ENCODE measurements at places on chromosomes 16 and 17.

DNA sequence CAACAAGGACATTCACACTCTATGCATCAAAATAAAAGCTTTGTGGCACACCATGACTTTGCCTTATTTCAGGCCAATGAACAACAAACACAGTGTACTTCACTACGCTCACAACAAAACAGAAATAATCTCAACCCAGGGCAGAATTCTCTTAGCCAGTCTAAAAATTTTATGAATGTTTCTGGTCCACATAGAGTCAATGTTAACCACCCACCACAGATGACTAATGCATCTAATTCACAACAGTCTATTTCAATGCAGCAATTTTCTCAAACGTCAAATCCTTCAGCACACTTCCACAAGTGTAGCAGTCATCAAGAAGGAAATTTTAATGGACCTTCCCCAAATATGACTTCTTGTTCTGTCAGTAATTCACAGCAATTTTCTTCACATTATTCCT lies 101.7 kb downstream of the CHD9 start:
- no peak for DNase-seq

DNA sequence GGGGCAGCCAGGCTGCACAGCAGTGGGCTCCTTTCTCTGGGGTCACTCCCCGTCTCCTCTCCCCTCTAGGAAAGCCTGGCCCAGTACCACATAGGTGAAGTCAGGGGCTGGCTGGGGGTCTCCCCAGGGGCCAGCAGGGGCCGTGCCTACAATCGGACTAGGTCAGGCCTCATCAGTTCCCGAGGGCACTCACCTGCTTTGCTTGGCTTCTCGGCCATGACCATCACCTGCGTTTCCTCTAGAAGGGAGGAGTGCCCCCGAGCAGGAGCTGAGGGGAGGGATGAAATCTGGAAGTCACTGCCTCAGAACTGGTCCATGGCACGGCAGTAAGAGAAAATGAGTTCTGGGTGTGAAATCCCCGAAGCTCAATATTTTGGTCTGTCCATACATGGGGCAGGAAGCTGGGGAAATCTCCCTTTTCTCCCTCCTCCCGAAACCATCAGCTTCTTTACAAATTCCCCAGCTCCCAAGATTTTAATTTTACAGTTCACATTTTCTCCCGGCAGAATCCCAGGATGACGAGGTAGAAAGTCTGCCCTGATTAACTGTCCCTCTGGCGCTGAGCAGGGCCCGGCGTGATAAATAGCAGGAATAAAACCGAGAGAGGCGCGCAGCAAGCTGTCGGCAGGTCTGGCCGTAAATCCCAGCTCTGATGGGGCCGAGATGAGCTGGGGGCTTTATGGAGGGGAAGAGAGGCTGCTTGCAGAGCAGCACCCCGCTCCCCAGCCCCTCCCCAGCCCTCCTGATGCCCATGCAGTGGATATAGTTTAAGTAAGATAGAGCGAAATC lies 172.1 kb downstream of the RBFOX3 start:
- DNase-seq: no peak

DNA sequence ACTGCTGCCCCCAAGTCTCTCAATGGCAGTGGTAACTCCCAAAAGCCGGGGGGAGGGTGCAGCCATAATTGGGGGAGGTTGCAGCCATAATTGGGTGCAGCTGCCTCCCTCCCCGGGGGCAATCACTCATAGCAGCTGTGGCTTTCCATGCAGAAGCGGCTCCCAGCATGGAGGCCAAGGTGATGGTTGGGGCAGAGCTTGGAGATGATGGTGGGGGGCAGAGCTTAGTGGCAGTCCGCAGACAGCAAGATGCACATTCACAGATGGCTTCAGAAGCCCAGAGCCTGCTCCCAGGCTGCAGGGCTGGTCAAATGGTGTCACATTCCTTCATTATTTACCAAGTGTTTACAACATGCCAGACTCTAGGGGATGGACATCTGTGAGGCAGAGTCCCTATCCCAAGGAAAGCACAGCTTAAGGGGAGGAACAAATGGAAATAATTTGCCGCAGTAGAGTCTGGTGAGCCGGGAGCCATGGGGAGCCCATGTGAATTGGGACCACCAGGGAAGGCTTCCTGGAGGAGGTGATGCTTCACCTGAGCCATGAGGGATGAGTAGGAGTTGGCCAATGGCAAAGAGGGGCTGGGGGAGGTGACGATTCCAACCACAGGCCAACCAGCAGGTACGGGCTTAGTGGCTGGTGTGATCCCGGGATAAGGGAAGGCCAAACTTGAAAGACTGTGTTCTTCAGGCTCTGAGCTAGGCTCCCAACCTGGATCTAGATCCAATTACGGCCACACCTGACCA lies 8.1 kb downstream of the DOC2B start:
- no peak for DNase-seq

- DNase-seq: no peak
Observed at GRCh38 chr17:46043606-46044005, 44.6 kb downstream of the STH start.

DNA sequence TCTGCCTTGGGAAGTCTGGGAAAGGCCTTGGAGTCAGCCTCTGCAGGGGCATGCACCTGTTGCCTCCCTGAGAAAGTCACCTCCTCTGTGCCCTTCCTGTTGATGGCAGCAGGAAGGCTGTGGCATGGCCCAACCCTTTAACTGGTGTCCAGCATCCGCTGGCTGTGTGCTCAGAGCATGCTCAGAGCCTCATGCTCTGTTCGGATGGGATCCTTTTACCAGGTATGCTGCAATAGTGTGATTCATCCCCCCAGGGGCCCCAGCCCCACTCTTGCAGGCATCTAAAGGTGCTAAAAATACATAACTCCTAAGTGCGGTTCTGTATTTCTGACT lies 24.9 kb downstream of the KLHL36 start:
- DNase-seq: no peak

DNA sequence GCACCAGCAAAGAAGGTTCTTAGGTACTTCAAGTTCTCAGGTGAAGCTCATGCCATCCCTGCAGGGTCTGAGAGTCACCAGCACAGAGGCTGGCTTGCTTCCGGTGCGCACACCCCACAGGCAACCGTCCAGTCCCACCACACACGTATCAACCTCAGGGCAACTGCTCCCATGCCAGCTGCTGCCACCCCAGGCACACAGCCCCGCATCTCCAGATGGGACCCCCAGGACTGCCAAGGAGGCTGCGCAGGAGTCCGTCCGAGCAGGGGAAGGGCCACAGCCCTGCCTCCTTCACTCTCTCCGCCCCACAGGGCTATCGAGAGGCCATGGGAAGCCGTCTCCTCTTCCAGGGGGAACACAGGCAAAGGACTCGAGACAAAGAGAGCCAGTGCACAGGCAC lies 13.3 kb downstream of the KIFC3 start:
- no peak for DNase-seq

GRCh38 chr16:19513377-19514053 lies 8.4 kb downstream of the GDE1 start:
- DNase-seq: no peak

GRCh38 chr17:40284085-40284713 lies 3.5 kb upstream of the CDC6 start:
- no peak for DNase-seq

DNA sequence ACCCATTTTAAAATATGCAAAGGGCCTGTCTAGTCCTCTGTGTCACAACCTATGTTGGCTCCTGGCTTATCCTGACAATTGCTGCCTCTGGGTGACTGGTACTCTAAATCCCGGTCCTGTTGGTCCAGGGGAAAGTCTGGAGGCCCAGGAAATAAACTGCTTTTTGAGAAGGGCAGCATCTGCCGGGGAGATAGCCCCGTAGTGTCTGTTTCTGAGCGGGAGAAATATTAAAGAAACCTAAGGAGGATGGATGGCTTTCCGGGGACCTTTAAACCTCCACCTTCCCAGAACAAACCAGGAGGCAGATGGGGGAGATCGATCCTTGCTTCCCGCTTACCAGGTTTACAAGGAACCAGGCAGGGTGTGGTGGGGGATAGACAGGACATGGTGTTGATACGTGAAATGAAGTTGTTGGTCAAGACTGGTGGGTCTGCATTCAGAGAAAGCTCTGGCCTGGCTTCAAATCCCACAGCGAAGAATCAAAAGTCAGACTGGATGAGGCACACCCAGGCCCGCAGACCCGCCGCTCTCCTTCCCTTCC lies 3.8 kb downstream of the HOXB2 start:
- DNase-seq: no peak

GRCh38 chr17:67700037-67700724 lies 17.6 kb upstream of the NOL11 start:
- DNase-seq: no peak

DNA sequence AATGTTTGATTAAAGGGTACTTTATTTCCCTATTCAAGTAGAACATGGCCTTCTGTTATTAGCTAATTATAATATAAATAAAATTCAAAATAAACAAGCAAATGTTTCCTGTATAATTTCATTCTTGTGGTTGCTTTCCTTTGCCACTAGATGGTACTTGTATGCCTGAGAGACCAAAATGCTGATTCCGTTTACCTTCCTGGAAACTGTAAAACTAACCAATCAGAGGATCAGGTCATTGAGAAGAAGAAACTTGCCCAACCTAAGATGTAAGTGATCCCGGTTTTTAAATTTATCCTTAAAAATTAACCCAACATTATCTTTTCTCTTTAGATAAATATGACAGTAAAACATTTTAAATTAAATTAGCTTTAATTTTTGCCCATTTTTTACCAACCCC lies 8.1 kb upstream of the ABCA5 start:
- no peak for DNase-seq

GRCh38 chr17:78130437-78131101 lies at the start of gene TMC8:
Gene TMC8, plus strand, starts transcription at chr17:78130771. Its CDS starts 818 bp downstream, at chr17:78131589.
- no peak for DNase-seq

GRCh38 chr17:55743103-55743679 lies 7.7 kb upstream of the PCTP start:
- DNase-seq: no peak

GRCh38 chr16:84640145-84640544 lies 8.2 kb upstream of the KLHL36 start:
- DNase-seq: no peak

DNA sequence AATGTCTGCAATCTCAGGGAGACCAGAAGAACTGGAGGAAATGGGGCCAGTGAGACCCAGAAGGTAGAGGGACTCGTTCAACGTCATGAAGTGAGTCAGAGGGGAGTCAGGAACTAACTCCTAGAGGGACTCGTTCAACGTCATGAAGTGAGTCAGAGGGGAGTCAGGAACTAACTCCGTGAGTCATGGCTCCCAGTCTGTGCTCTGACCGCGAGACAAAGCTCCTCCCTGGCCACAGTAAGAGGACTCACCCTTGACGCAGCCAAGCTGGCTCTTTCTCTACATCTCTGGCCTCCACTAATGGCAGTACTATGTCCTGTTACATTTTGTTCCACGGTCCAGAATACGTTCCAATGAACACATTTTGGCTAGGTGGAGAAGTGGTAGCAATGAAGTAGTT lies 902.5 kb downstream of the KCNJ2 start:
- DNase-seq: no peak

- DNase-seq: no peak
Observed at GRCh38 chr17:54982399-54982798, 13.8 kb downstream of the STXBP4 start.

DNA sequence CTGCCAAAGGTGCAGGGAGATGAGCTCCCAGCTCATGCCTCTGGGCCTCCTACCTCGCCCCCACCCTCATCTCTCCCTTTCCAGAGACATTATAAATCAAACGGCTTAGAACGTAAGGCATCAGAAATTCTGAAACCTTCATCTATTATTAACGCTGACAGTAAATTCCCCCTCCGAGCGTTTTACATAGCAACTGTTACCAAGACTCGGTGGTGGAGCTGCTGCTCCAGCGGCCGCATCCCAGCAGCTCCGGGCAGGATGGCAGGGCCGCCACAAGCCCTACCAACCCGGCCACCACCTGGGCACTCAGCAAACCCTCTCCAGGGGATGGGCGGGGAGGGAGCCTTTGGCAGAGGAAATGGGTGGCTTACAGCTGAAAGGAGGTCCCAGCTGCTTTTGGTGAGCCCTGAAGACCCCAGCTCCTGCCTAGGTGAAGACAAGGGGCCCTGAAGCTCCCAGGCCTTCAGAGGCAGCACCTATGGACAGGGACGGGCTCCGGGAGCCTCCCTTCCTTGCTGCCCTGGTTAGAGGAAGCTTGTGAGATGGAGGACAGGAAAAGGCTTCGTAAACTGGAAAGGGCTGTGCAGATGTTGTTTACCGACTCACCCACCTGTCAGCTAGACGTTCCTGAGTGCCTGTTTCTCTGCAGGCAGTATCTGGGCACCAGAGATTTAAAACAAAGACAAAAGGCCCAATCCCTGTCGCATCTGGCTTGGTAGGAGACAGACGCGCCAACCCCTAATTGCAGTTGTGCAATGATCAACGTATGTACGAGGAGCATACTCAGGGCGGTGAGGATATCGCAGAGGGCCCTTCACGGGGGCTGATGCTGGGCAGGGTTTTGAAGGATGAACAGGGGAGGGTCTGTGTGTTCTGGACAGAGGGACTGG lies 76.9 kb downstream of the RAI1 start:
- no peak for DNase-seq

DNA sequence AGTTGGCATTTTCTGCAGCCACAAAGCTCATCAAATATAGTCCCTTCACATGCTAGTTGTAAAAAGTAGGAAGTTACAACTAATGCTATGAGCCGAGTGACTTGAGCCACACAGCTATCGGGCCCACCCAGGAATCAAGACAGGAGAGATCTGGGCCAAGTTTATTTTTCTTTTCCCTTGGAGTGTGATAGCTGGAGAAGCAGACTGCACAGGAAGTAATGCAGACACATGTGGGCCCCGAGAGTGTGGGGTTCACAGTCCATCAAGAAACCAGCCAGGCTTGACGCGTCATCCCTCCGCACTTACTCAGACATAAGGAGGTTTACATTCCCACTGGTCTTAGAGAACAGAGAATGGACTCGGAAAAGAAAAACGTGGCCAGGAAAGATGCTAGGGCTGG lies 403.1 kb upstream of the CDH11 start:
- DNase-seq: no peak

DNA sequence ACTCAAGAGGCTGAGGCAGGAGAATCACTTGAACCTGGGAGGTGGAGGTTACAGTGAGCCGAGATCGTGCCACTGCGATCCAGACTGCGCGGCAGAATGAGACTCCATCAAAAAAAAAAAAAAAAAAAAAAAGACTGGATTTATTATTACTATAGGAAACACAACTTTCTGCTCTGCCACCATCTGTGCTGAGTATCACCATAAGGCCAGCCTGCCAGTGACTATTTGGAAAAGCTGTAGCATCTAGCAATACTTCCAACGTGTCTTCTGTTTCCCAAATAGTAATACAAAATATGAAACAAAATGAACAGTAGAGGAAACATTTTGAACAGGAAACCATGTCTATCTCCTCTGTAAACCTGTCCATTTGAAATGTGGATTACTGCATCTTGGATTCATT lies 43.6 kb upstream of the CRYM start:
- no peak for DNase-seq

DNA sequence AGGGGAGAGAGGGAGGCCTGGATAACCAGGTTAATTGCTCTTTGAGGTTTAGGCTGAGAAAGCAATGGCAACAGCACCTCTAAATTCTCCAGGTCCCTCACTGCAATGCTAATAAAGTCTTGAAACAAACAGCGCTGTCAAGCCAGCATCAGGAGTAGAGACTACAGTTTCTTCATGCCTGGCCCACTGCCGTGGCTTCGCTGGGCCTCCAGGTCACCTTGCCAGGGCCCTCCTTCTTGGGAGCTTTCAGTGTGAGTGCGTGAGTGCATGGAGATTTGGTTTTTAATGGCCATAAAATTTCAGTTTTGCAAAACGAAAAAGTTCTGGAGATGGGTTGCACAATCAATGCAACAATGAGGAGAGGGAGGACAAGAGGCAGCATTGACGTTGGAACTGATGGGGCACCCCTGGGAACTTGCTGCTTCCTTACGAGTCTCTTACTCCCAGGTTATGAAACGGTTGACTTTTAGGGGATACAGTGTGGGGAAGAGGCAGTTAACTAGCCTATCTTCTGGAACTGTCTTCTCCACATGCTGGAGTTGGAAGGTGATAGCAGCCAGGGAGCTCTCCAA lies 229.4 kb downstream of the XYLT1 start:
- DNase-seq: no peak

GRCh38 chr16:30031477-30031918 lies 427 bp upstream of the TLCD3B start:
- no peak for DNase-seq
